ENCODE measurements at places on chromosomes 4 and X.

GRCh38 chrX:10851809-10852208 lies 231.4 kb upstream of the MID1 start:
- no peak for DNase-seq

DNA sequence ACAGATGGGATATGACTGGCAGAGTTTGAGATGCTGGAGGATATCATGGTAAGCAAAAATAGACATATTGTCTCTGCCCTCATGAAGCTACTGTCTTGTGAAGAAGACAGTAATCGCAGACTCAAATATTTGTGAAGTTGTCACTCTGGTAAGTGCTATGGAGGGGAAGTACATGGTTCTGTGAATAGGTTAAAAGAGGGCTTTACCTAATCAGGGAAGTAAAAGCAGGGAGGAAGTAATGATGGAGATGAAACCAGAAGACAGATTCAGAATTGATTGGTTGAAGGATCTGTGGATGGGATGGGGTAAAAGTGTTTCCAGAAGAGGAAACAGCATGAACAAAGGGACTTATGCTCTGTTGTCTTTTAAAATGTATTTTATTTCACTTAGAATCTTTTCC lies 19.3 kb upstream of the MAGED1 start:
- no peak for DNase-seq

DNA sequence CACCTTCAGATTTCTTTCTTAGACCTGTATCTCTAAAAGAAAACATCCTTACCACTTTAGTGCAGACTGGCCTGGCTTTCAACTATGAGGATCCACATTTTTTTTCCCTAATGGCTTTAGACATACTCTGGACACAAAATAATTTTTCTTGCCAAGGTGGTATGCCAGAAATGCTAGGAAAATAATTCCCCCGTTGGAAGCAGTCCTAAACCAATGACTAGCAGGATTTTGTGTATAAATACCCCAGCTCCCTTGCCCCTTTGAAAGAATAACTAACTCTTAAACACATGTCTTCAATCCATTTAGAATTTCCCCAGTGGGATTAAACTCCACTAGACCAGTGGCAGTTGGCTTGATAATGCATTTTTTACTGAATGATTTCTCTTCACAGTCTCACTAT lies 500.5 kb upstream of the FTHL17 start:
- no peak for DNase-seq

GRCh38 chr4:11196927-11197522 lies 231.7 kb downstream of the HS3ST1 start:
- DNase-seq, result no peak

DNA sequence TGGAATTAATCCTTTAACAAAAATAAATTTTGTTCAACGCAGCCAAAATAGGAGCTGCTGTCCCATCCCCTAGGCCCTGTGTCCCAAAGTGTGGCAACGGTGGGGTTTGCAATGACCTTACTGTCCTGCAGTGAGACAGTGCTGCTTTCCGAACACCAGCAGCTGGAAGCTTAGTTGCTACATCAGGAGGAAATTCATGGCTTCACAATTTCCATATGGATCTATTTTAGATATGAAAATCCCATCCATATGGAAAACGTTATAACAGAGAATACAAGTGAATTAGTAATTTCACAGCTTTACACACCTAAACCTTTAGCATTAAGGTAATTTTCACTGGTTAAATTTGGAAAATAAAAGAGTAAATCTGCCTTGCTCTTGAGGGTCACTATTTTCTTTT lies 396.3 kb upstream of the TENM3 start:
- DNase-seq, result no peak

DNA sequence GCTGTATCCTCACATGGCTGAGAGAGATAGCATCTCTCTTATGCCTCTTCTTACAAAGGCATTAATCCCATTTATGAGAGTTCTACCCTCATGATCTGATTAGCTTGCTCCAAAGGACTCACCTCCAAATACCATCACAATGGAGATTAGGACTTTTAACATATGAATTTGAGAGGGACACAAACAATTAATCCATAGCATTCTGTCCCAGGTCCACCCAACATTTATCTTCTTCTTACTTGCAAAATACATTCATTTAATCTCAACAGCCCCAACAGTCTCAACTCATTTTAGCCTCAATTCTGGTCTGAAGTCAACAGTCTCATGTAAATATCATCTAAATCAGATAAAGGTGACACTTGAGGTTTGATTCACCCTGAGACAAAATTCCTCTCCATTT lies 555.4 kb downstream of the RAB28 start:
- no peak for DNase-seq

GRCh38 chr4:5036239-5036638 lies 15.0 kb upstream of the STK32B start:
- DNase-seq, result no peak

DNA sequence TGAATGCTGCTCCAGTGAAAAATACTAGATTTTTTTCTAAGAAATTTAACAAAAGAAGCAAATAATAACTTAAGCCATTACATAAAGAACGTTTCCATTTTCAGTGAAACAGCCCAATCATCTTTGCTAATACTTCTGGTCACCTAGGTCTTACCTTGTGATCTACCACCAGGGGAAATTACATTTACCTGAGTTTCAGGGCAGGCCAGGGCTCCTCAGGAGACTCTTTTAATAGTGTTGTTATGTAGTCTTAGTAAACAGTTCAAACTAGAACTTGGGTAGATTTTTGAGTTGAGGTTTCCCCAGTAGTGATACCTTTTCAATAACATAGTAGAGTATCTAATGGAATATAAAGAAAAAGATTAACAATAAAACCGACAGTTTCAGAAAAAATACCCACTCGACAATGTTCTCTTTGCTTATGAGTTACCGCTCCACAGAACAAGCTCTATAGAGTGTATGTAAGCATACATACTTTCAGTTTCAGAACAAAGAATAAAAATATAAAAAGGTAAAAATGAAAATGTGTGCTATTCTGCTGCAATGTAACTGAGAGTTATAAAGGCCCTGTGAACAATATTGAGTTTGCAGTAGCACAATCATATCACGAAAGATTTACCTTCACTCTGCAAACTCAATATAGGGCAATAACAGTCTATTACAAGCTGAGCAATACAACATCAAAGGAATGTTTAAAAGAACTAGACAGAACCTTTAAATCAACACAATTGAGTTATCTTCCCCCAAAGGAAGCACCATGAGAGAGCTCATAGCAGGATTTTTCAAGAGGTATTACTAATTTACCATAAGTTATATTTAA lies 165.8 kb downstream of the ATOH1 start:
- DNase-seq, result no peak

DNA sequence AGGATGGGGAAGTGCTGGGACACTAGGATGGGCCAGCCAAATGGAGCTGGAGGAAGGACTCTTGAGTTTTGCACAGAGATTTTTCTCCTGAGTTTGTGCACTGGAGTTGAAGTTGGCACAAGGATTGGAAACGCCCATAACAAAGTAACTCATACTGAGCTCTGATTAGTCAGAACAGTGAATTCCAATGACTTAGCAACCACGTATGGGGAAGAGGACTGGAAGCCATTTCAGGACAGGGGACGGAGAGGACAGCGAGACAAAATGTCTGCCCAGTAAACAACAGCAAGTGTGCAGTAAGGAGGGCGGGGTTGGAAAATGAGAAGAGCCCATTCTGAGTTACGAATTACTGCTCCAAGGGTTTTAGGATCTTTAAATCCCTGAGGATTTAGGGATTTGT lies 5.9 kb downstream of the RIPPLY1 start:
- no peak for DNase-seq

GRCh38 chr4:15577508-15577907 lies 77.6 kb downstream of the FBXL5 start:
- DNase-seq, result no peak

DNA sequence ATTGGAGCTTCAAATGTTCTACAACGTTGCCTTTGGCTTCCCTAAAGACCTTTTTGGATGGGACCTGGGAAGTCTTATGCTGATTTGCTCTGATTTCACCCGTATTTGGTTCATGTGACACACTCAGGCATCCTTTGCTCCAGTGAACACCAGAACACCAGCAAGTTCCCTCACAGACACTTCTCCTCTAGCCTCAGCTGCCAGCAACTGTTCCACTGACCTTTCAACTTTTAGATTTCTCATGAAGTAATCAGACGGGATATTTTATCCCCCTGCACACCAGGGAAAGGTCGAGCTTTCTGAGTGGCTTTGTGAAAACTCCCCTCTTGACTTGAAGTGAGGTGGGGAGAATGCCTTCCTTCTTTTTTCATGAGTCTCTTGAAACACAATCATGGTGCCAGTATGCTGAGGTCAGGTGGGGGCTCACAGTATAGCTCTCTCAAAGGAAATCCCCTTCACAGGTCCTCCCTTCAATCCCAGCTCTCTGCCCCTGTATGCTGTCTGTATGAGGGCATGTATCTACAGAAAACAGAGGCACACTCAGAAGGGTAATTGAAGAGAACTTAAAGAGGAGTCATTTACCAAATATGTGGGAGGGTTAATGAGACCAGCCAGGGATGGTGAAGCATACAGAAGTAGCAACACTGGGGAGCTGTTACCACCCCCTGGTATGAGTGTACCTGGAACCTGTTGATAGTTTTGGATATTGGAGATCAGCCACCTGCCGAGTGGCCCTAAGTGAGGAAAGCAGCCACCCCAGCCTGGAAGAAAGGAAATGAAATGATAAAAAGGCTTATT lies 62.7 kb downstream of the FGFBP1 start:
- no peak for DNase-seq

GRCh38 chrX:47390780-47391179 lies 20.4 kb downstream of the ZNF157 start:
- no peak for DNase-seq

DNA sequence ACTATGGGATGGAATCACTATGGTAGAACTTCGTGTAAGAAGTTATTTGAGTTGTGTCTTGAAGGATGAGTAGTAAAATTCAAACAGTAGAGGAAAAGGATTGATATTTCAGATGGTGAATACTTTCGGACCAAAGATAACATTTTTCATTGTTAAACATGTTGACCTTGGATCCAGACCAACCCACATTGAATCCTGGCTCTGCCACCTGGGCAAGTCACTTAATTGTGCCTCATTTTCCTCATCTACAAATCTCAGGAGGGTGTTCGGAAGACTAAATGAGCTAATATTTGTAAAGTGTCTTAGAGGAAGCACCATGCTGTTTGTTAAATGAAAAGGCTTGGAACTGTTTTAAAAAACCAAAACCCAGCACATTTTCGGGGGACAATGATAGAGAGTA lies 1.4 kb upstream of the AIFM1 start:
- no peak for DNase-seq

DNA sequence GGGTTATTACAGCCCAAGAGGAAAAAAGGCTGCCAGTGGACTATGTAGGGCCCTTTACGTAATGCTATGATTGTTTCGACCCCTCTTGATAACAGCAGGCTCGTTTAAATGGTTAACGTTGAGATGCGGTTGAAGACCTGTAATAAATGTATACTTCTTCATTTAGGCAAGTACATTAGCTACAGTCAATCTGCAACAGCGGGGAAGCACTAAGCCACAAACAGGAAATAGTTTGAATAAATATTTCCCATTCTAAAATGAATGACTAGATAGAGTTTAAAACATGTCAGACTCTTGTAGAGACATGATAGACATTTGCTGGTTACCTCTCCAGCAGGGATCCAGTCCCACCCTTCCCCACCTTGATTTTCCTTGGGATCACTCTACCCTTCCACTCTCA lies 38.1 kb upstream of the STIM2 start:
- DNase-seq, result no peak

- DNase-seq, result no peak
Measured at GRCh38 chr4:121950680-121951520, 960 bp downstream of the TRPC3 start.

DNA sequence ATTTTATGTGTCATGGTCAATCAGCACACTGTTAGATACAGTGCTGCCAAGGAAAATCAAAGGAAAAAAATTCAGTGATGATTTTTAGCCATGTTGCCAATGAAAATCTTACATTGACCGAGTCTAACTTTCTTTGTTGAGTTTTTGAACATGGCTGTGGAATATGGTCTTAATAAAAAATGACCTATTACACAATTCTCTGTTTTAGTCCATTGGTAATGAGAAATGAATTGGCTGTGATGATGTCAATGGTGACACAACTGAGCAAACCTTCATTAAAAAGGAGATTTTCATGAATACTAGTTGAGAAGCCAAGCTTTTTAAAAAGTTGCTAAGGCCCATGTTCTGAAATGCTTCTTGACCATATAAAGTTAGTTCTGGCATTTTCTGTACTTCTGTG lies 225.9 kb upstream of the GYPA start:
- DNase-seq, result no peak

DNA sequence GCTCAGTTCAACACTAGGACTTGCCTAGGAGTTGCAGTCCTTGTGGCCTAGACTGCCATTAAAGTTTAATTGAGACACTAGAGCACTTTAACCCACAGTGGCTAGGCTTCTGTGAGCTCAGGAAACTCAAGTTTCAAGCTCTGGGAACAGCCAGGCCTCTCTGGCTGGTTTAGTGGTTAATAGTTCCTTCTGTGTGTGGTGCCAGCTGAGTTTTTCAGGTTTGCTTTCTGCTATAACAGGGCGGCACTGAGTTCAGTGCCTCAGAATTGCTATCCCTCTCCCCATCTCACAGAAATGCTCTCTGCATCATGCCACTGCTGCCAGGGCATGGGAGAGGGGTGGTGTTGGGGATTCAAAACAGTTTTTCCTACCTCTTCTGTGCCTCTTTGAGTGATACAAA lies 15.9 kb downstream of the MMAA start:
- no peak for DNase-seq

DNA sequence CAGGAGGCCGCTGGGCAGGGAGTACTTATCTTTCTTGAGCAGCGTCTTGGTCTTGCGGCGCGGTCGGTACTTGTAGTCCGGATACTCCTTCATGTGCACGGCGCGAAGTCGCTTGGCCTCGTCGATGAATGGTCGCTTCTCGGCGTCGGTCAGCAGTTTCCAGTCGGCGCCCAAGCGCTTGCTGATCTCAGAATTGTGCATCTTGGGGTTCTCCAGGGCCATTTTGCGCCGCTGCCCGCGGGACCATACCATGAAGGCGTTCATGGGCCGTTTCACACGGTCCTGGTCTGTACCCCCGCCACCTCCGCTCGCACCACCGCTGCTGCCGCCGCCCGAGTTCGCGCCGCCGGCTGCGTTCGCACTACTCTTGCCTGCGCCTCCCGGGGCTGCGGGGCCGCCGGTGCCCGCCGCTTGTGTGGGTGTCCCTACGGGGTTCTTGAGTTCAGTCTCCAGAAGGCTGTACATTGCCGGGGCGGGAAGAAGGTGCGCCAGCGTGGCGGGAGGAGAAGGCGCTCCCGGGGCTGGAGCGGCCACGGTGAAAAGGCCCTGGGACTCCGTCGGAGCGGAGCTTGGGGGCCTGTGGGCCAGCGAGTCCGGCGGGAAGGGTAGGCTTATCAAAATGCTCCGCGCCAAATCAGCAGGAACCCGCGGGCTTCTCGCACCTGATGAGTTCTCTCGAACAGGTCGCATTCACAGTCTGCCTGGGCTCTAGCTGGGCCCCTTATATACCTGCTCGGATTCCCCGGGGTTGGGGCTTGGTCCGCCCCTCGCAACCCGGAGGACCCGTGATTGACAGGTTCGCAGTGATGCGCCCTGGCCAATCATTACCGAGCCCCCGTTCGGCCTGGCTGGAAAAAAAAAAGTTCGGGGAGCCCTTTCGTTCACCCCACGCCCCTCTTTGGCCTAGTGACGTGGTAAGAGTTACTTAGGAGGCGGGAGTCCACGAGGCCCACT lies at the start of gene SOX3:
SOX3 (minus strand) TSS at position 699 of the 954 bp plus-strand sequence; CDS start at position 690, 9 bp downstream.
- no peak for DNase-seq

All from pulmonary artery endothelial cell (primary cell).